ENCODE measurements at places on chromosomes 2 and 18.
A peak's percentile ranks its signal among the peaks of the same experiment; 100 is the strongest.

DNA sequence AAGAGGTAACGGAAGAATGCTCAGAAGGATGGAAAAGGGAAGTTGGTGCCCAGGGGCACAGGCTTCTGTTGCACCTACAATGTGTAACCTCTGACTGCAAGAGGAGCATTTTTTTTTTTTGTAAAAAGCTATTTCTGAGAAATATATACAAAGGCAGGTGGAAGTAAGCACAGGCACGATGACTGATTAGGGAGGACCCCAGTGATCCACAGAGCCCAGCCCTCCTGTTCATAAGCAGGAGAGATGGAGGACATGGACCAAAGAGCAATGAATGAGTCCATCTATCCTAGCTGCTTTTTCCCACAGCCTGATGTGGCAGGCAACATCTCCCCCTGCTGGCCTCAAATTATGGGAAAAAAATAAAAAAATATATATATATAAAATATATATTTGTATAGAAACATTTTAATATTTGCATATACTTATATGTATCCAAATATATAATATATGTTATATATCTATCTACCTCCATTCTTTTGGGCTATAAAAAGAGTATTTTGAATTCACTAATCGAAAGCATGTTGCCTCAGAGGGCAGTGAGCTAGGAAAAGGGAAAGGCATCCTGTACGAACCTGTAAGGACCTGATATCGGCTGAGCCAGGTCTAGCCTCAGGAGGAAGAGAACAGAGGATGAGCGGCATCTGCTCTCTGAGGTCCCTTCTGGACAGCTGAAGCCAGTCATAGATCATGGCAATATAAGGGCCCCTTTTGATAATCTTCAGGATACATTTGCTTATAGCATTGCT lies 166.0 kb upstream of the STK17B start:
- peak; percentile 61 for DNase-seq

DNA sequence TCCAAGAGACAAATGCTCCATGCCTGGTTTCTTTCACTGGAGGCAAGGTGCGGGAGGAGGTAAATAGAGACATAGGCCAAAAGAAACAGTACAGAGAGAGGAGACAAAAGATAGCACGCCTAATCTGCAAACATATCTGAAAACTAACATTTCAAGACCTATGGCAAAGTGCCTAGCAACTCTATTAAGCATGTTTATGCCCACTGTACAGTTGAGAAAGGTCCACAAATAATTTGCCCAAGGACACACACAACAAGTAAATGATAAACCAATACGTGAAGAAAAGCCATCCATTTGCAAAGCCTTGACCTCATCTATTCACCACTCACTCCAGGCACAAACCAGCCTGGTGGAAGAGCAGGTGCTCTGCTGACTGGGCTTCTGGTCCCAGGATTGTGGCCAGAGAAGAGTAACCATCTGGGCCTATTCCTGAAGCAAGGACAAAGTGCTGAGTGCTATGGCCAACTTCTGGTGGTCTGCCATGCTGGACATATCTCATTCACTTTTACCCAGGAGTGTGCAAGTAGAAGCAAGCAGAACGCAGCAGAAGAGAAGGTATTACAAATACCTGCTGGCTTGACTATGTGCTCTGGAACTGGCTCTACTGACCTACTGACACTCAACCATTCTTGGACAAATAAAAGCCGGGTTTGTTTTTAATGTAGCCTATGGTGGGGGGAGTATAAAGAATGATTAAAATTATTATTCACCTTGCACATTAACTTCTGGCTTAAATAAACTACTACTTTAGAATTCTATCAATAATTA lies 25.3 kb downstream of the TMEM131 start:
- DNase-seq: no peak

GRCh38 chr2:238570391-238570790 lies 143.7 kb downstream of the ASB1 start:
- DNase-seq: no peak

- no peak for DNase-seq
Observed at GRCh38 chr2:154013514-154013913, 141.8 kb downstream of the GALNT13 start.

GRCh38 chr2:66127656-66128055 lies 307.3 kb upstream of the MEIS1 start:
- DNase-seq: no peak

- DNase-seq: no peak
Observed at GRCh38 chr2:48779019-48779716, 23.6 kb upstream of the LHCGR start.

GRCh38 chr18:48161911-48162698 lies 231.6 kb upstream of the SMAD2 start:
- no peak for DNase-seq

- DNase-seq: no peak
Observed at GRCh38 chr2:53884883-53885282, 25.1 kb upstream of the GPR75 start.

GRCh38 chr2:71856773-71857525 lies 290.7 kb downstream of the CYP26B1 start:
- no peak for DNase-seq

DNA sequence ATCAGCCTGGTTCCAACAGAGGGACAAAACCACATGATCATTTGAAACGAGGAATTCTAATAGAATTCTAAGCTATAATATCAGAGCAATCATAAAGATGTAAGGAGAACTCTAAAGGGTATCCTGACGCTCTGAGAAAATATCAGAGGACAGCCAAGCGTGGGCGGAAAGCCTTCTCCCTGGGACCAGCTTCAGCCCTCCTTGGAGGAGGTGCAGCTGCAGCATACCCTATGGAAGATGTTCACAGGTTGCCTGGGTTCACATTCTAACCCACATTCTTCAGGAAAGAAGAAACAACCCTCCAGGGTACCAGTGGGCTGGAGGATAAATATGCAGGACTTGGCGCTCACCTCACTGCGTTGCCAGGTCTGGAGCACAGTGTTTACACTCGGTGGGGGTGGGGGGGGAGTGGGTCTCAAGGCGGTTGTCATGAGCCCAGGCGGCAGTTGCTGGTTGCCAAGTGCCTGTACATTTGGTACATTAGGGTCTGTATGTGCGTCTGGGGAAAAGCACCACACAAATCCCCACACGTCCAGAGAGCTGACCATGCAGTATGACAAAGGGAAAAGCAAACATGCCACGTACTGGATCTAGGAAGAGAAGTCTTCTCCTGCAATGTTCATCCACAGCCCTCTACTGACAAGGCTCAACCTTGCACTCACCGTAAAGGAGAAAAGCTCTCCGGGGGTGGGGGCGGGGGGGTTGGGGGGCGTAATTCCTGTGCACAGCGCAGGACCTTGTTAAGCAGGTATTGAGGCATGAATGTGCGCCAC lies 80.5 kb downstream of the CDH19 start:
- DNase-seq: no peak

DNA sequence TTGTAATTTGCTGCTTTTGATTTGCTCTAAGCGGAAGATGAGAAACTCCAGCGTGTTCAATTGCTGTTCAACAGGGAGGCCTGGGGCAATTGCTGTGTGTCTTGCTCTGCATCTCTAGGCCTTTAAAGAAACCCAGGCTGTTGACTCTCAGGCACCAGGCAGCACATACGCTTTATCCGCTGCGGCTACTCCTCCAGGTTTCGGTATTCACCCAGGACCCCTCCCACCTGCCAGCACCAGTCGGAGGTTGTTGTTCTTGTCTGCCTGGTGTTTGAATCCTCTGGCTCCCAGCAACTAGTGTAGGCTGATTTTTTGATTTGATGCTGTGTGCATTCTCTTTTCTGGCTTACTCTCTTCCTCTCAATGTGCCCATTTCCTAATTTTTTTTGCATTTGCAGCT lies 383.1 kb downstream of the TSN start:
- no peak for DNase-seq

DNA sequence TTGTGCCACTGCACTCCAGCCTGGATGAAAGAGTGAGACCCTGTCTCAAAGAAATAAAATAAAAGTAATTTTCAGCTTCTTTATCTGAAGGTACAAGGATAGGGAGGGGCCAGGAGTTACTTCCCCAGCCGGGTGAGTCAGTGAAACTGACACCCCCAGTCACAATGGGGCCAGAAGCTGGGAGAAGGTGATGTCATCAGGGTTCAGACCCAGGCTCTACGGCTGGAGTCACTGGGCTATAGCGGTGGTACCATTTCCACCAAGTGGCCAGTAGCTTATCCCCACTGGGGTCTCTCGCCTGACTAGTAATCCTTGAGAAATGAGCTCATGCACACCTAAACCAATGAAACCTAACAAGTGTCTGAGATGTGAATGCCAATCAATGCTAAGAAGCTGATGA lies 107.9 kb downstream of the ALPK2 start:
- peak; percentile 77 for DNase-seq

DNA sequence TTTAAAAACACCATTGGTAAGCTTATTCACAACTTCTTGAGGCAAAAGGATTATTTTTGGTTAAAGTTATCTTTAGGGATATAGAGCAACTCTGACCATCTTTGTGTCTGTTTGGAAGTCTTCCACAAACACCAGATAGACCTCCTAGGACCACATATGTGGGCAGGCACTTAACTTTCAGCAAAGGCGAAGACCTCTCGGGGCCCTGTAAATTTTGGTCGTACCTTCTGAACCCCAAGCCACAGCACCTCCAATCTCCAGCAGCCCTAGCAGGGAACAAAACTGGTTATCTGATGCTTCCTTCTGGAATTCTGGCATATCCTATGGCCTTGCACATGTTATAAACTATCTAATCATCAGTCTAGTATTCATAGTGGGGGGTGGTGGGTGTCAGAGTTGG lies 114.8 kb downstream of the MBD5 start:
- no peak for DNase-seq

DNA sequence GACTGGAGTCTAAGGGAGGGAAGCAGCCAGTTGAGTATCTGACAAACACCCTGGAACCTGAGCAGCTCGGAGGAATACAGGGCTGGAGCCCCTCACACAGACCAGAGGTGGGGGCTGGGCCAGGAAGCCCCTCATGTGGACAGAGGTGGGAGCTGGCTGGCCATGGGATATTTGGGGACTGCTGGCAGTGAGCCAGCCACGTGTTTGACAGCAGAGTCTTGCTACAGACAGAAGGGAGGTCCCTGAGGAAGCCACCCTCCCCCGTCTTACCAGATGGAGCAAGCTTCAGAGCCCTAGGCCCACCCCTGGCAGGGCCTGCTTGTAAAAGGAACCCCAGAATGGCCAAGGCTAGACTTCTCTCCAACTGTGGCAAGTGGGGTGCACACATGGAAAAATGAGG lies 3.6 kb upstream of the MTERF4 start:
- no peak for DNase-seq

Measured in suppressor macrophage treated with lipopolysaccharide for 1 hour (primary cell).